ENCODE measurements at places on chromosomes 5 and 9.

GRCh38 chr5:40277161-40277906 is 402.4 kb upstream of the PTGER4 start:
- DNase-seq = no peak

- DNase-seq = no peak
Measured at GRCh38 chr5:89081360-89081759, 198.4 kb upstream of the MEF2C start.

GRCh38 chr5:173016598-173017046 is 33.1 kb downstream of the ATP6V0E1 start:
- DNase-seq = no peak

DNA sequence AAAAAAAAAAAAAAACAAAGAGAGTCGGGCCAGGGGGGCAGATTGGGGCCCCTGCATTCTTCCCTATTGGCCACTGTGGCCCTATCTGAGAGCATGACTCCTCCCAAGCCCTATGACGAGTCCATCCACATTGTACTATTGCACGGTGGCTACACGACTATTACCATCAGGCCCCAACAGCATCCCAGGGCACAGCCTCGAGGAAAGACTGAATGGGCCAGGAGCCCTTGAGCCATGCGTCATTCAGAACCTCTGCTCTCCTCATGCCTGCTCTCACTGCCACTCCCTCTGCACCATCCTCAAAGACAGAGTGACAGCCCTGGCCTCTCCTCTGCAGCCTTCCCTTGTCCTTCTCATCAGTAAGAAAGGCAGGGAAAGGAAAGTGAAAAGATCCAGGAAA is 20.2 kb upstream of the ORM1 start:
- DNase-seq = no peak

DNA sequence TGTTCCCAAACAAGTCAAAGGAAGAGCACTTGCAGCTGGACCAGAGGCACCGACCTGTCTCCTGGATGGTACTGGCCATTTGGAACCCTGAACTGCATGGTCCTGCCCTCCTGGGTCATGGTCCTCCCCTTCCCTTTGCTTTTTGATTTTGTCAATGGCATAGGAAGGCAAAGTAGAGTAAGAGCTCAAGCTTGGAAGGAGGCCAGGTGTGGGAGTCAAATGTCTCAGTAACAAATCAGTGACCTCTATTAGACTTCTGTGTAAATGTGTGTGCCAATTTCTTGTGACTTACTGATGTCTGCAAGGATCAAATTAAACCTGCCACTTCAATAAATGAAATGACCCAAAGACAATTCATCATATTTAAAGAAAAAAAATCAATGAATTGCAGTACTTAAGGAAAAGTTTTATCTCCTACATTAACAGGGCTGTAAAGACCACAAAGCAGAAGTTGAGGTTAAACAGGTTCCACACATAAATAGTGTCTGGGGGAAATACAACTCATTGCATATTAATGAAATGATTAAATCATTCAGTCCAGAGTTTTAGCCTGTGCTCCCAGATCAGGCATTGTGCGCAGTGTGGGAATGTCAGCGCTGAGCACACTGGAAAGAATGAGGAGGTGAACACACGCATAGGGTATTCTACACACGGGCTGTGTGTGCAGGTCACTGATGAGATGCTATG is 32.7 kb downstream of the OSMR start:
- no peak for DNase-seq
